HFFc6 (cell line): ENCODE measurements at places on chromosomes 11 and 22. TPM values are rescaled to one million over a fixed set of nuclear protein-coding genes. Genes with fewer than 3 reads are reported as not detected.

DNA sequence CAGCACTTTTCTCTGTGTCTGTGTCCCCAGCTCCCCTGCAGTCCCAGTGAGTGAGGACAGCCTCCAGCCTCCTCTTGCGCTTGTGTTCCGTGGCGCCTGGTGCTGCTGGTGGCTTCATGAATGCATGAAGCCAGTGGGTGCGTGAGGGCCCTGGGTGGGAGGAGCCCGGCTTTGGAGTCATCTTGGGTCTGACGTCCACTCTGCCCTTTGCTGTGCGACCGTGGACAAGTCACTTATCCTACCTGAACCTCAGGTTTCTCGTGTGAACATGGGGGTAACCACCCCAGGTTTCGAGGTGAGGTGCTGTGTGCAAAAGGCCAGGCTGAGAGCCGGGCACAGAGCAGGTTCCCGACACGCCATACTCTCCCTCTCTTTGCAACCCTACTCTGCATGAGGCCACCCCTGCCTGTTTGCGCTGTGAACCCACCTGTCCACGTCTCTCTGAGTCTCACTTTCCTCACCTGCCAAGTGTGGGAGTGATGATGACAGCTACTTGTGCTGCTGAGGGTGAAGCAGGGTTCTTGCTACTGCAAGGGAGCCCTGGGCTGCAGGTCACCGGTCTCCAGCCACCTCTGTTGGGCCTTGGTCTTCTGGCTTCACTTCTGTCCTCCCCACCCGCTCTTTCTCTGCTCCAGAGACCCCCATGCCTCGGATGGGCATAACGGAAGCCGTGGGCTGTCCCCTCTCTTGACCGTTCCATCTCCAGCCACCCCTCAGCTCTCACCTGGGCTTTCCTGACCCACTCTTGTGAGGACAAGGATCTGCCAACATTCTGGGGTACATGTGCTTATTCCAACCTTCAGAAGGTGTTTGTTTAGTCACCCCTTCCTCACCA, 537.6 kb downstream of the TBC1D22A start:
- H3K4me3 ChIP-seq = no peak overlapping the region
- H3K4me1 ChIP-seq = no peaks in the 10 kb centered on the region
- H3K27me3 ChIP-seq = peaks cover 3% of the 10 kb centered on the region
- no peak overlapping the region for H3K27ac ChIP-seq

DNA sequence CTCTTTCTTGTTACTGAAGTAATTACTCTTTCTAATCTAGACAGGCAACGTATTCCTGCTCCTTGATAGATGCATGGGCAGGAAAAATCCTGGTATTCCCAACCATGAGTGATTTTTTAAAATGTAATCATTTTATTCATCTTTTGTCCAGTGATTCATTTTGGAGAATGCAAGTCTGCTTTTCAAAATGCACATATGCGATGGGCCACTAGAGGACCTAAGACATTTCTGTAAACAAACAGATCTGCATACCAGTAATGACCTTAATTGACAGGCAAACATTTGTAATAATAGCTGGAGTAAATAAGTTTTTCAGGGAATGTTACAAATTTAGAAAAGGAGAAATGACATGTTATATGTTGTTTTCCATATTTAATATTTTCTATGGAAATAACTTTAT, 1167.6 kb downstream of the JRKL start:
- no peak overlapping the region for H3K4me3 ChIP-seq
- no peaks in the 10 kb centered on the region for H3K36me3 ChIP-seq
- H3K4me1 ChIP-seq = no peaks in the 10 kb centered on the region
- no peaks in the 10 kb centered on the region; the same call in 1 of the 2 replicates for H3K27me3 ChIP-seq
- DNase-seq = no peak
- no peak overlapping the region for H3K27ac ChIP-seq

GRCh38 chr11:108012139-108012725, 3.5 kb downstream of the CUL5 start:
- DNase-seq = no peak
- H3K27ac ChIP-seq = no peak overlapping the region
- peaks cover 32% of the 10 kb centered on the region for H3K4me1 ChIP-seq
- no peaks in the 10 kb centered on the region for H3K27me3 ChIP-seq
- H3K4me3 ChIP-seq = no peak overlapping the region
- peaks cover 9% of the 10 kb centered on the region for H3K36me3 ChIP-seq

DNA sequence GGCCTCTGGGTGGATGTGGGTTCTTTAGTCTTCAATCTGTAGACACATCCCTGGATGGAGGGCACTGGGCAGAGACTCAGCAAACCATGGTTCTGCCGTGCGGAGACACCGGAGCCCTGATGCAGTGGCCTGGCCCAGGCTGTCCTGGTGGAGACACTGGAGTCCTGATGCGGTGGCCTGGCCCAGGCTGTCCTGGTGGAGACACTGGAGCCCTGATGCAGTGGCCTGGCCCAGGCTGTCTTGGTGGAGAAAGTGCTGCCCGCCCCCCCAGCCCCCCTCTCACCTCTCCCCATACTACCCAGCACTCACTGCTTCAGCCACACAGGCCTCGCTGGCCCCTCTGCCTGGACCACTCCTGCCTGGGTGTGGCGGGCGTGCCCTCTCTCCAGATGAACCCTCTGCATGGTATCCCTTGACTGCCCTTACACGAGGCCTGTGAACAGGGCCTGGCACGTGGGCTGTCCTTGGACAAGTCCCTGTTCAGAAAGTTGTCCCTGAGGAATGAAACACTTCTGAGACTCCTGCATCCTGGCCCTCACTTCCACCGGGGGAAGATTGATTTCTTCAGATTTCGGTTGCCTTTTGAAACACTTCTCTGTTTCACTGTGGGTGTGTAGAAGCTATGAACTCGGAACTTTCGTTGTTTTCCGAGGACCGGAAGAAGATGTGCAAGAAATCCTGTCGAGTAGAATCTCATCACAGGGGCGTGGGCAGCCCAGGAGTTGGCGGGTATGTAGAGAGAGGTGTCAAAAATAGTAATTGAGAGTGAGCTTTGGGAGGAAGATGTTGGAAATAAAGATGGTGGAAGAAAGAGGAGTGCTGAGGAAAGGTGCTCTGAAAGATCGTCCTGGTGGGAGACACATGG, 26.2 kb downstream of the IGHMBP2 start:
- no peak for DNase-seq
- H3K4me3 ChIP-seq = no peak overlapping the region
- peaks cover 47% of the 10 kb centered on the region for H3K36me3 ChIP-seq
- no peaks in the 10 kb centered on the region for H3K4me1 ChIP-seq
- no peaks in the 10 kb centered on the region; the same call in 1 of the 2 replicates for H3K27me3 ChIP-seq

GRCh38 chr11:107006076-107006833, 12.0 kb downstream of the GUCY1A2 start:
- no peak overlapping the region for H3K27ac ChIP-seq
- DNase-seq = no peak
- H3K4me3 ChIP-seq = no peak overlapping the region
- H3K36me3 ChIP-seq = no peaks in the 10 kb centered on the region

- no peak for DNase-seq
- peaks cover 10% of the 10 kb centered on the region for H3K27me3 ChIP-seq
- H3K4me3 ChIP-seq = no peak overlapping the region
- H3K4me1 ChIP-seq = peaks cover 28% of the 10 kb centered on the region
- H3K27ac ChIP-seq = no peak overlapping the region; the same call in 1 of the 2 replicates
- H3K36me3 ChIP-seq = no peaks in the 10 kb centered on the region
These were observed 21.9 kb downstream of the RELT start for GRCh38 chr11:73398132-73398526.

DNA sequence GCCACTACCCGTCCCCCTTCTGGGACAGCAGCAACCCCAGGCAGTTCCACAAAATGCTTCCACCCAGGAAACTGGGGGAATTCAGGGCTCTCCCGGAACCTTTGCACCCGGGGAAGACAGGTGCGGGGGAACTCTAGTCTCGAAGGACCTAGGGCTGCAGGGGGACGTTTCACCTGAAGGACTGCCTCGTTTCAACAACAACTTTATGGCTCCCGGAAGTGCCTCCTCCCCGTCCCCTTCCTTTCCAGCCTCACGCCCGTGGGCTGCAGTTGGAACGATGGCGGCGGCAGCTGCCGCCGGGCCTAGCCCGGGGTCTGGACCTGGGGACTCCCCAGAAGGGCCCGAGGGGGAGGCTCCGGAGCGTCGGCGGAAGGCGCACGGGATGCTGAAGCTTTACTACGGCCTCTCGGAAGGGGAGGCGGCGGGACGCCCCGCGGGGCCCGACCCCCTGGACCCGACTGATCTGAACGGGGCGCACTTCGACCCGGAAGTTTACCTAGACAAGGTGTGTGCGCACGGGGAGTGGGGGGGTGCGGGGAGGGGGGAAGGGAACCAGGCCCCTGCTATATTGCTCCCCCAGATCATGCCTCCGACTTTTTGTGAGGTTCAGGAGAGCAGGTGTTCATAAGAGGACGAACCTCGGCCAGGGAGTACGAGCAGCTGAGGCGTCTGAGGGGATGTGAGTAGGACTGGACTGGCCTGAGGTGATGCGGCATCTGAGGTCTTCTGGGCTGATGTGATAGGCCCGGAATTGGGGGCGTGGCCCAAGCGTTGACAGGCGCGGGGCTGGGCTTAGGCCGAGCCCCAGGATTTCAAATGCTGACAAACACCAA, at the start of gene VPS51:
VPS51 (plus strand) TSS at position 241 of the 833 bp plus-strand sequence; CDS start at position 278, 37 bp downstream.
- H3K27me3 ChIP-seq = no peaks in the 10 kb centered on the region; the same call in 1 of the 2 replicates
- H3K36me3 ChIP-seq = no peaks in the 10 kb centered on the region
- peak within 1 kb of the TSS; percentile 95 for H3K27ac ChIP-seq
- H3K4me3 ChIP-seq = peak within 1 kb of the TSS; percentile 89

DNA sequence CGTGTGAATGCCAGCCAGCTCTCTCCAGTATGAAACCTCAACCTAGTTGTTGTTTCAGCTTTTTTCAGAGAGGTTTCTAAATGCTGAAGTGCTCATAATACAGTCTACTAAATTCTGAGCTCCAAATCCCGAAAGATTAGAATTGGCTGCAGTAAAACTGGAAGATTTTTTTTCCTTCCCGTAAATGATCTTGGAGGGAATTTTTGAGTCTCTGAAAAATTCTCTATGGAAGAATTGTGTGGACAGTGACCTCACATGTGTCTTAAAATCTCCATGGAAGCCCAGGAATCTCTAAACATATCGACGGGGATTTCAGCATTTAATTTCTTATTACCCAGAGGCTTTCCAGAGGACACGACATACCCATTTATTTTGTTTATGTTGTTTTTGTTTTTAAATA, 1499.2 kb downstream of the LRRC4C start:
- H3K36me3 ChIP-seq = 0 out of 2 replicates have a peak, but pooled peaks cover 5% of the 10 kb centered on the region
- H3K4me3 ChIP-seq = no peak overlapping the region
- H3K4me1 ChIP-seq = no peaks in the 10 kb centered on the region
- no peaks in the 10 kb centered on the region for H3K27me3 ChIP-seq

GRCh38 chr11:62004473-62004872, 37.0 kb upstream of the FTH1 start:
- DNase-seq = no peak
- H3K4me3 ChIP-seq = no peak overlapping the region
- peaks cover 3% of the 10 kb centered on the region; the same call in 1 of the 2 replicates for H3K27me3 ChIP-seq
- H3K27ac ChIP-seq = no peak overlapping the region
- peaks cover 13% of the 10 kb centered on the region for H3K4me1 ChIP-seq

GRCh38 chr11:114131461-114131864, 72.0 kb downstream of the ZBTB16 start:
- H3K27ac ChIP-seq = no peak overlapping the region
- DNase-seq = no peak
- H3K4me3 ChIP-seq = no peak overlapping the region
- peaks cover 37% of the 10 kb centered on the region for H3K27me3 ChIP-seq
- H3K4me1 ChIP-seq = peaks cover 50% of the 10 kb centered on the region

- no peak for DNase-seq
- H3K36me3 ChIP-seq = no peaks in the 10 kb centered on the region
- no peak overlapping the region for H3K4me3 ChIP-seq
- H3K27ac ChIP-seq = no peak overlapping the region
These were observed 47.5 kb upstream of the MRGPRX1 start for GRCh38 chr11:18986744-18987143.

- H3K4me1 ChIP-seq = peaks cover 14% of the 10 kb centered on the region; the same call in 1 of the 2 replicates
- H3K4me3 ChIP-seq = no peak overlapping the region
- H3K27ac ChIP-seq = no peak overlapping the region
- no peak for DNase-seq
- no peaks in the 10 kb centered on the region for H3K36me3 ChIP-seq
These were observed 130.5 kb downstream of the MORC2 start for GRCh38 chr22:30838111-30838510.

DNA sequence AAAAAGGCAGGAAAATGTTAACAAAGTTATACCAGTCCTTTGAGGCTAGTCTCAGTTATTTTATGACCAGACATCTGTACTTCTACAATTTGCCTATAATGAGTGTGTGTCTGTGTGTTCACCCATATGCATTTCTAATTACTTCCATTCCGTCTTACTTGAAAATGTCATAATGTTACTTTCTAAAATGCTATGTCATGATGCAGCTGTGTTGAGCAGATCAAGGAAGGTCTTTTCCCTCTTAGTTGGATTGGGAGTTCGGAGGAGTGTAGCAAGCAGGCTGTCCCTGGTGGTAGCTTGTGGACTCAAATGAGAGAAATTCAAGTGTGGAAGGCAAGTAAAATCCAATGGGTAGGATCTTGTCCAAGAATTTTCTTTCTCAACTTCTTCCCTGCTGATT, 3.0 kb downstream of the SNX19 start:
- peak overlapping the region; percentile 14; the same call in 1 of the 2 replicates for H3K4me3 ChIP-seq
- peaks cover 60% of the 10 kb centered on the region for H3K4me1 ChIP-seq
- H3K27ac ChIP-seq = peak overlapping the region; percentile 29
- no peak for DNase-seq
- no peaks in the 10 kb centered on the region; the same call in none of the 2 replicates for H3K27me3 ChIP-seq
- H3K36me3 ChIP-seq = peaks cover 61% of the 10 kb centered on the region

- DNase-seq = no peak
- no peak overlapping the region for H3K4me3 ChIP-seq
- peaks cover 13% of the 10 kb centered on the region for H3K36me3 ChIP-seq
- no peaks in the 10 kb centered on the region for H3K4me1 ChIP-seq
- no peak overlapping the region for H3K27ac ChIP-seq
- no peaks in the 10 kb centered on the region; the same call in 1 of the 2 replicates for H3K27me3 ChIP-seq
These were observed 18.1 kb downstream of the SLC2A11 start for GRCh38 chr22:23875801-23876200.

DNA sequence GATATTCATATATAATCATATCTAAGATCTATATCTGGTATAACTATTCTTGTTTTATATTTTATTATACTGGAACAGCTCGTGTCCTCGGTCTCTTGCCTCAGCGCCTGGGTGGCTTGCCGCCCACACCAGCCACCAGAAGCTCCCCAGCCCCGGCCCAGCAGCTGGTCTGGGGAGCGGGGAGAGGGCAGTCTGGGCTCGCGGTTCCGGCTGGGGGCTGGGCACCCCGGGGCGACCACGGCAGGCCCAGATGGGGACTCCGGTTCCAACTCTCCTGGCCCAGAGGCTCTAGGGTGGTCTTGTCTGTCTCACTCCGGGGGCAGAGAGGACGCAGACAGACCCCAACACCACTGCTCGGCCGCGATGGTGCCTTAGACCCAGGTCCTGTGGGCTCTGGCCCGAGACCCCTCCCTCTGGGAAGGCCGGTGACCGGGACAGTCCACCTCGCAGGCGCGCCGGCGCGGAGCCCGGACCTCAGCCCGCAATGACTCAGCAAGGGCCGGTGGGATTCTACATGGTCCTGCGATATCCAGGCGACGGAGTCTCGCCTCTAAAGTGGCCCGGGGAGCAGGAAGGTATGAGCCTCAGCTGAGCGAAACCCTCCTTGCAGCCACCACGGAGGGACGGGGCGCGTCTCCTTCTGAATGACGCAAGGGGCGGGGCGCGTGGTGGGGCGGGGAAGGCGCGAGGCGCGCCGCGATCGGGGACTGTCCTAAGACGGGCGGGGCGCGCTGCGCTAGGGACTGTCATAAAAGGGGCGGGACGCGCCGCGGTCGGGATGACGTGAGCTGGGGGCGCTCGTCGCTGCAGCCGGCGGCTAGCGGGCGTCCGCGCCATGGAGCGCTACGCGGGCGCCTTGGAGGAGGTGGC, at the start of gene DGCR6:
DGCR6 (plus strand) TSS at position 781 of the 870 bp plus-strand sequence; CDS start at position 836, 55 bp downstream.
- H3K27me3 ChIP-seq = no peaks in the 10 kb centered on the region
- no peaks in the 10 kb centered on the region for H3K36me3 ChIP-seq
- H3K27ac ChIP-seq = no peak within 1 kb of the TSS
- DNase-seq = no peak

The TSPAN32 gene
- total RNA-seq = not detected in 3 replicates

The RIMBP3C gene
- total RNA-seq = 0.12 to 0.43 TPM in 2 of 3 replicates, not detected in the other

The OOSP4A gene
- not detected in 3 replicates for total RNA-seq

The PAMR1 gene
- total RNA-seq = 158 to 209 TPM (median 172 TPM) in 3 replicates
